ENCODE measurements at places on chromosomes 2 and 18.

GRCh38 chr18:63031375-63031774 lies 288.2 kb downstream of the BCL2 start:
- DNase-seq = no peak

DNA sequence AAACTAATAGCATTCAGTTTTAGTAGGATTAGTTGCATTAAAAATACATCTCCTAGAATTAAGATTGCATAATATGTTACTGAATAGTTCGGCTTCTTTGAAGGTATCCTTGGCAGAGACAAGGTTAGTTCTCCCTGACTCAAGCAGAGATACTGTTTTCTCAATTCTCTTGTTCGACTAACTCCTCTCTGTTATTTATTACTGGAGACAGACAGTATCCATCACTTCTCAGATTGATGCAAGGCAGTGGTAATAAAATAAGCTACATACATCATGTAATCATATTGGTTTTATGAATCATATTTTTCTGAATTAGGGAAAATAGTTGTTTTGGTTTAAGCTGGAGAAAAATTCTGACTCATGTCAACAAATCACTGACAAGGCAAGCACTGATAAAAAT lies 134.8 kb downstream of the SLC8A1 start:
- no peak for DNase-seq

- DNase-seq = no peak
Observed at GRCh38 chr2:216083464-216084281, 2.0 kb downstream of the TMEM169 start.

DNA sequence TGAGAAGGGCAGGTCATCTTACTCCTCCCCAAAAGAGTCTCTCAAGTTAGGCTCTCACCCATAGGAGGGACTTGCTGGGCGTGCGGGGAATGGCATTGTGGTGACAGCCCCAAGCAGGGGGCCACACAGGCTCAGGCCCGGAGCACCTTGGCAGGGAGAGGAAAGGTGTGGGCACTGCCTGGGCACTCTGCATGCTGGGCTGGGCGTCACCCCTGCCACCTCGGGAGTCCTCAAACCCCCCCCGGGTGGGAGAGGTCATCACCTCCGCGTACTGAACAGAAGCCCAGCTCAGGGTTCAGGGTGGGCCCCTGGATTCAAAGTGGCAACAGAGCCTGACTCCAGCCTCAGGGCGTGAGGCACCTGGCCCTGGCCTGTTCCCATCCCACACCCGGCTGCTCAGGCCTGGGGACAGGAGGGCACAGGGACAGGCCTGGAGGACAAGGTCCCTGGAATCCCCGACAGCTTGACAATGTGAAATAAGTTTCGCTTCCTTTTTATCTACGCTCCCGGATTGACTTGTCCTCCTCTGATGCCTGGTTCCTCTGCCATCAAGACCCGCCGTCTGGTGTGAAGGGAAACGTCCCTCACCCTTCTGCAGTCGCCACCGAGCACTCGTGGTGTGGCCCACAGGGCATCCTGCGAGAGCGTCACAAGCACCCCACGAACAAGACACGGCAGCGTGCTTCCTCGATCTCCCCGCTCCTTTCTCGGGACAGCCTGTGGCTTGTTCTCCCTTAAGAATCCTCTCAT lies 97.8 kb downstream of the HDAC4 start:
- no peak for DNase-seq

GRCh38 chr2:145245268-145245870 lies 725.5 kb upstream of the ZEB2 start:
- no peak for DNase-seq

DNA sequence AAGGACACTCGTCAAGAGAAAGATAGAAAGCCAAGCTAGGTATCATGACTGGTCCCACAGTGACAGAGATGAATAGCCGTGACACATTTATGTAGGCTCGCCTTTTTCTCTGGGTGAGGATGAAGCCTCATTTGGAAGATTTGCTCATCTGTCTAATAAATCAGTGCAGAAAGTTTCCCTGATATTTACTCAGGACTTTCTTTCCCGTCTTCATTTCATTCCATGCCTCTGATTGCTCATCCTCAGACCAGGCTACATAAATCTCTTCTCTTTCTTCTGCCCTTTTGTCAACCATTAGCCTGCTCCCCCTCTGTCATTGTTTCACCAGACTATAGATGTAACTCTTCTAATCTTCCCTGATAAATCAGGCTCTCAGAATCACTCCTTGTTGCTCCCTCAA lies 361.8 kb upstream of the MEIS1 start:
- DNase-seq = no peak

DNA sequence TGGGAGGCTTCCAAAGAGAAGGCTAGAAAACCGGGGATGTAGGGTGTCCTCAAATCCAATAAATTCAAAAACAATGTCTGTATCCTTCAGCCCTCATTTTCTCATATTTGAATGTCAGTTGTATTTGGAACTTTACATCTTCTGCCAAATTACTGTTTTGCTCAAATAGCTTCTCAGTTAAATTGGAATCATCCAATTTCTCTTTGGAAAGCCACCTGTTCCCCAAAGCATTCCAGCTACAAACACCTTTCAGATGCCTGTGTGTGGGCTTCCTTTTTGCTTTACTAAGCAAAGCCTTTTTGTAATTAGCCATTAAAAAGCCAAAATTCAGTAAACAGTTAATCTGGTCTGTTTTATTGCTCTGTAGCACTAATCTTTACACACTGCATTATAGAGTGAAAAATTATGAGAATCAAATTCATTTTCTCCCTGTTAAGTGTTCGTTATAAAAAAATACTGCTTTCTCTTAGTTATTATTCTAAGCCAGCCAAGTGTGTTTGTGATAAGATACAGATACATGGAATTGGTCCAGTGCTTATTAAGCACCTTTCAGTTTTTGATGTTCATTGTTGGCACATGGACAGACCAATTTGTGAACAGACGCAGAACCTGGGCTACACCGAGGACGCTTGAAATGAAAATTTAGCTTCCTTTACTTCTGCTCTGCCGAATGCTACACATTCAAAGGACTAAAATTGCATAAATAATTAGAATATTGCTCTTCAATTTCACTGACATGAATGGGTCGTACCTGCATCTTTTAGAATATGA lies 151.6 kb downstream of the RTN4 start:
- DNase-seq = no peak

- no peak for DNase-seq
Observed at GRCh38 chr2:152796941-152797340, 78.5 kb downstream of the ARL6IP6 start.

- DNase-seq = no peak
Observed at GRCh38 chr2:222693837-222694236, 22.4 kb downstream of the MOGAT1 start.

GRCh38 chr18:24011123-24011917 lies 3.2 kb upstream of the TTC39C start:
- no peak for DNase-seq

DNA sequence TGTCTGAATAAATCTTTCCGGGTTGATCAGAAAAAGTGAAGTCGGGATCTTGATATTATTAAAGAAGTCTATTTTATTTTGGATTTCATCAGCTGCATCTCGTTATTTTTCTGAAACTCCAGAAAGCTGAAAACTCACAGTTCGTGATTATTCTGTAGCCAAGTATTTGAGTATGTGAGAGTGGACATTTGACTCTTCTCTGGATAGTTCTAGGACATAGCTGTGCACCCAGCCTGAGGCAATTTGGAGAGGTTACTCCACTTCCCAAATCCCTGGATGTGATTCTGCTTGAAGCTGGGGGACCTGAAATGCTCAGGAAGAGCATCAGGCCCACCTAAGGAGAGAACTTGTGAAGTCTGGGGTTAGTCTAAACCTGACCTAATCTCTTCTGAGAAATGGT lies 117.6 kb upstream of the PID1 start:
- DNase-seq = no peak
